Ecto neural progenitor cell (in vitro differentiated cells): ENCODE measurements at places on chromosomes 12 and 14.

DNA sequence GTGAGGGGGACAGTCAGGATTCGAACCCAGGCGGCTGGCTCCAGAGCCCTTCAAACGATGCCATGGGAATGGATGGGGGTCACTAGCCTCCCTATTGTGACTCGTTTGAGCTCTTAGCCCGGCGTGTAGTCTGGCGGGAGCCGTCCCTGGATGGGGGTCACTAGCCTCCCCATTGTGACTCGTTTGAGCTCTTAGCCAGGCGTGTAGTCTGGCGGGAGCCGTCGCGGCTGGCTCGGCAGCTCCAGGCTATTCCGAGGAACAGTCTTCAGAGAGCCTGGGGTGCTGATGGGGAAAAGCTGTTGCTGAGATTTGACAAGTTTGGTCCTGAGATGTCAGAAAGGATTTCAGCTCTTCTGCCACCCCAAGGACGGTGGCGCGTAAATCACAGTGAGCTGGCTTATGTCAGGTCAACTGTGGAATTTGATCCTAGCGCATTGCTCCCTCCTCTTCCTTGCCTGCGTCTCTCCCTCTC is 58.3 kb downstream of the CALM1 start:
- DNase-seq = peak; percentile 53

DNA sequence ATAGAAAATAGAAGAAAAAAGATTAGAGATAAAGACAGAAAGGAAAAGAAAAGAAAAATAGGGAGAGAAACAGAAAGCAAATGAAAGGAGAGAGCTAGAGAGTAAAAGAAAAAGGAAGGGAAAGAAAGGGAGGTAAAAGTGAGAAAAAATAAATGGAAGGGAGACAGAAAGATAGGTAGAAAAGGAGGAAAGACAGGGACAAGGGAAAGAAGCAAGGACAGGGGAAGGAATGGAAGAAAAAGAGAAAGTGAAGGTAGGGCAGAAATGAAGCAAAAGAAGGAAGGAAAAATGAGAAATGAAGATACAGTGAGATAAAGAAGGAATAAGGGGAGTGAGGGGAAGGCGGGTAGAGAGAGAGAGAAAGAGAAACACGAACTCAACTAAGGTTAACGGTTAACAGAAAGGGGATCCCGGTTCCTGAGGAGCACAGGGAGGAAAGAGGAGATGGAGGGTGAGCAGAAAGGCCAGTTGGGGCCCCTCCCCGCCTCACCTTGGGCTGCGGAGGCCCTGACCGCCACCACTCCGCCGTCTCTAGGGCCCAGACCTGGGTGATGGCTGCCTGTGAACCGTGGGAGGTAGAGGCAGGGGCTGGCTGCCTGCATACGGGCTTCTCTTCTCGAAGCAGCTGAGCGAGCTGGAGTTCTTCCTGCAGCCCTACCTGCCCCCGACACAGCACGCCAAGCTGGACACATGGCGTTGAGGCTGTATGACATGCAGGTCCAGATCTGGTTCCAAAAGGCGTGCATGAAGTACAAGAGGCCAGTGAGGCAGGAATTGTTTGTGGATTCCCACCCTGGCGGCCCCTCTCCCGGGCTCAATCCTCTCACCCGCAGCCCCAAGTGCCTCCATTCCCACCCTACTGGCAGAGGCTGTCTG is 59.5 kb downstream of the SMUG1 start:
- DNase-seq = no peak

- no peak for DNase-seq
Observed at GRCh38 chr14:73884438-73885190, 2.0 kb upstream of the ZNF410 start.

- peak; percentile 64 for DNase-seq
Observed at GRCh38 chr12:13435235-13435933, 238.9 kb downstream of the EMP1 start.

- DNase-seq = peak; percentile 60
Observed at GRCh38 chr12:57134949-57135348, 6.7 kb downstream of the LRP1 start.

DNA sequence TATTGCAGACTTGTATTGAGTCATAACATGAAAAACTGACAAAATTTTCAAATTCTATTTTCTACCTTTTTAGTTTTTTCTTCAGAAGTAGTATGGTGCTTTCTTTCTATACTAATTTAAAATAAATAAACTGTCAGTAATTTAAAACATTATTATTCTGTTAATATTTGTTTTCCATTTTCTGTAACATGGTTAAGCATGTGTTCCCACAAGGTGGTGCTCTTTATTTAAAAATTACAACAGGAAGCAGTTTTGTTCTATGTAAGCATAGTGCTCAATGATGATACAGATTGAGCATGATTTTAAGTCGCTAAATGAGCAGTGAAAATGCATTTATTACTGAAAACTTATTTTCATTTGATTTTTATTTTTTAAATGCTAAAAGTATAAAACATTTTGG is 114.6 kb downstream of the PPFIA2 start:
- no peak for DNase-seq

DNA sequence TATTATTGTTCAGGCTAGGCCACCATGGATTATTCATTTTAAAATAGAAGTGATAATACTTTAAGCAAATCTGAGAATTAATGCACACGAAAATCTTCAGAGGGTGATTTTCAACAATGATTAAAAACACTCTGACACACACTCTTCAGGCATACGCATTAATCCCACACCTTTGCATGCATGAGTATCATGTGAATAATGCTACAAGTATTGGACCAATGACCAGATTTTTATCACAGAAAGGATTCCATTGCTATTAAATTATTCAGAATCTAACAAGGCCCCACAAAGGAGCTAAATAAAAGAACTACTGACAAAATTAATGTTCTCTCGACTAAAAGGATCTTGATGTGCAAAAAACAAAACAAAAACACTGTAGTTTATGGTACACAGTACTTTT is 11.1 kb downstream of the EPS8 start:
- DNase-seq = no peak

DNA sequence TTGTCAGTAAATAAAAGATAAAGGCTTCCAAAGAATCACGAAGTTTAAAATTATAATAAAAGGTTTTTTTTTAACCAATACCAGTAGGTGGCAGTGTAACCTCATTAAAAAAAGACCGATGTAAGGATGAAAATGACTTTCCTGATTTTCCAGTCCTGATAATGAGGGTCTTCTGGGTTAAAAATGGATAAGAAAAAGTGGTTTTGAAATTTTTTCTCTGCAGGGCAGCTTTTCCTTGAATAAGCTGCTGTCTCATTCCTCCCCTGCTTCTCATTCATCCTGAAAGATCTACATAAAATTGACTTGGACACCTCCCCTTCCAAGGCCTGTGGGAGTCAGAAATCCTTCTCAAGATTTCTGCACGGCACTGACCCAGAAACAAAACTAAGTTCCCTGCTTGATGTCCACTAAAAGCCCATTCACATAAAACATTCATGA is 58.9 kb upstream of the FBXO33 start:
- DNase-seq = no peak

GRCh38 chr12:52215587-52216031 is 17.4 kb upstream of the KRT7 start:
- DNase-seq = no peak

DNA sequence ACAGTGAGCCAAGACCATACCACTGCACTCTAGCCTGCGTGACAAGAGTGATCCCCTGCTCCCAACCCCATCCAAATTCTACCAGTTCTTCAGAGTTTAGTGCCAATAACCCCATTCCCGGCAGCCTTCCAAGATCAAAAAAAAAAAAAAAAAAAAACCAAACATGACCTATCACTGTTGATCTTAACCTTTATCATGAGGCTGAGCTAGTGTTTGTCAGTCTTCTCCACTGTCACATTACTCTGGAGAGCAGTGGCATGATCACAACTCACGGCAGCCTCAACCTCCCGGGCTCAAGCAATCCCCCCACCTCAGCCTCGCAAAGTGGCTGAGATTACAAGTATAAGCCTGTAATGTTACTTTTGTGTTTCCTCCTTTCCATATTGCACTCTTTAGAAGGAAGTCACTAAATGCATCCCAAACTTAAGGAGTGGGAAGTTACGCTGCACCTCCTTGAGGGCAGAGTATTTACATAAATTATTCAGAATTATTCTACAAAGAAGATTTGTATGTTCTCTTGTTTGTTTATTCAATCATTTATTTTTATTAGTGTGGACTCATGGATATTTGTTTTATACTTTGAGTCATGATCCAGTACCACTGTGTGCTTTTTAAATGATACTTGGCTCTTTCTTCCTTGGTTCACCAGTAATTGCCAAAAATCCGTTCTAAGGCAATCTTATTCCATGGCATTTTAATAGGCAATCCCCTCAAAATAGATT is 31.5 kb upstream of the FAM222A start:
- no peak for DNase-seq

DNA sequence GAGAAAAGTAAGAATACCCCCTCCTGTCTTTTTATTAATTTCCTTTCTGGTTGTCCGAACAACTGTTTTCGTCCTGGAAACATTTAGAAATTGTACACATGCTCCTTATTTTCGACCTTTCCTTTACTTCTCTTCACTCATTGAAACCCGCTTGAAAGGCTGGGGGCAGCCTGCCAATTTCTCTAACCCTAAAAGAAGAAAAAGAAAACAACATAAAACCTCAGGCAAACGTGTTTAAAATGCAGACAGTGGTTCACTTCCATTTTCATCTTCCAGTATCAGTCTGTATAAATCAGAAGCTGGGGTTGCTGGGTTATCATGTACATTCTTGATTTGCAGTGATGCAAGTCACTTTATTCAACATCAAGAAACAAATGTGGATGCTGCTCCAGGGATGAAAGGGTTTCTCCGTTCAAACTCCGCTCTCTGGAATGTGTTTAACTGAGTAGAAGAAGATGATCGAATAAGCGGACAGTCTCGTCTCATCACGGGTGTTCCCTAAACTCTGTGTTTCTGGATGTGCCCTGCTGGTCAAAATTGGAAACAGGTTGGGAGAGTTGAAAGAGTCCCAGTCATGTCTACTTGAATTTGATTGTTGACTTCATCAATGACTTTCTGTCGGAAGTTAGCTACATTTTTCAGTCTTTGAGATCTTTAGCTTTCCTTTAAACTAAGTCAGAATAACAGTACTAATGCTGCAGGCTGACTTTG is 1042.2 kb downstream of the BCL11B start:
- DNase-seq = no peak

GRCh38 chr12:113346353-113346752 is 11.4 kb upstream of the SLC8B1 start:
- no peak for DNase-seq
